Fibroblast of mammary gland (primary cell): ENCODE measurements at places on chromosomes 5 and 9.

DNA sequence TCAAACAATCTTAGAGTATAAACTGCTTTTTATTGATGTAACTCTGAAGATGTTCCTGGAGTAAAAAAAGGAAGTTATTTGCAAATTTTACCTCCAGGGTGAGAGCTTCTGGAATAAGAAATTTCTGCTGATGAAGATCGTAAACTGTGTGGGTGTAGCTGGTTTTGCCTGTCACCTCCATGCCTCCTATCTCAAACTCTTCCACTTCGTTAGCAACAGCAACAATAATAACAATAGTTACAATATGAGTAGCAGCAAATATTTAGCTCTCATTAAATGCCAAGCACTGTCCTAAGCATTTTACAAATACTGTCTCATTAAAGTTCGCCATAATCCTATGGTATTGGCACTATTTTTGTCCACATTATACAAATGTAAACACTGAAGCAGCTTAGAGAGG lies 57.9 kb downstream of the GCNT1 start:
- DNase-seq = no peak

GRCh38 chr5:171442287-171443042 lies 23.0 kb downstream of the FGF18 start:
- peak; percentile 54 for DNase-seq

GRCh38 chr5:127072861-127073846 lies at the start of gene C5orf63:
C5orf63 (minus strand) TSS chr5:127073502; CDS start chr5:127058995, 14,507 bp downstream.
- DNase-seq = peak; percentile 29

- DNase-seq = no peak
These were observed 33.6 kb downstream of the HTR4 start for GRCh38 chr5:148620696-148621095.

- DNase-seq = peak; percentile 53
These were observed 44.8 kb downstream of the ANXA2R start for GRCh38 chr5:42995360-42995751.

GRCh38 chr9:12667892-12668291 lies 25.3 kb upstream of the TYRP1 start:
- no peak for DNase-seq

GRCh38 chr5:14880688-14881087 lies 9.1 kb upstream of the ANKH start:
- DNase-seq = peak; percentile 78

GRCh38 chr5:146630472-146630871 lies 114.5 kb upstream of the GPR151 start:
- DNase-seq = no peak

DNA sequence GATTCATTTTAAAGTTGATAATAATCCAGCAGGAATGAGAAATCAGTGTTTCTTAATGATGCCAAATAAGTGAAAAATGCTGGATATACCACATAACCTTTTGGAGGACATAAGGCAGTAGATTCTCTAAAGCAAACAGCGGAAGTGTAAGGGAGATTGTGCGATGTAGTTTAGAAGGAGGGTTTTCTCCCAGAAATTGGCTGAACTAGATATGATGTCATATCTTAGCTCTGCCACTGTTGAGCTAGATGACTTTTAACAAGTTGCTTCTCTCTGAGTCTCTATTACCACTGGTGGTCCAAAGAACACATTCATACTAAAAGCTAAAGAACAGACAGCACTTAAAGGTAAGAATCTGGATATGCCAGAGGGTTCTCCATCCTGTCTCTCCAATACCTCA lies 107.0 kb downstream of the NR6A1 start:
- DNase-seq = peak; percentile 9

- DNase-seq = peak; percentile 64
These were observed 8.1 kb upstream of the OMD start for GRCh38 chr9:92432350-92432749.

DNA sequence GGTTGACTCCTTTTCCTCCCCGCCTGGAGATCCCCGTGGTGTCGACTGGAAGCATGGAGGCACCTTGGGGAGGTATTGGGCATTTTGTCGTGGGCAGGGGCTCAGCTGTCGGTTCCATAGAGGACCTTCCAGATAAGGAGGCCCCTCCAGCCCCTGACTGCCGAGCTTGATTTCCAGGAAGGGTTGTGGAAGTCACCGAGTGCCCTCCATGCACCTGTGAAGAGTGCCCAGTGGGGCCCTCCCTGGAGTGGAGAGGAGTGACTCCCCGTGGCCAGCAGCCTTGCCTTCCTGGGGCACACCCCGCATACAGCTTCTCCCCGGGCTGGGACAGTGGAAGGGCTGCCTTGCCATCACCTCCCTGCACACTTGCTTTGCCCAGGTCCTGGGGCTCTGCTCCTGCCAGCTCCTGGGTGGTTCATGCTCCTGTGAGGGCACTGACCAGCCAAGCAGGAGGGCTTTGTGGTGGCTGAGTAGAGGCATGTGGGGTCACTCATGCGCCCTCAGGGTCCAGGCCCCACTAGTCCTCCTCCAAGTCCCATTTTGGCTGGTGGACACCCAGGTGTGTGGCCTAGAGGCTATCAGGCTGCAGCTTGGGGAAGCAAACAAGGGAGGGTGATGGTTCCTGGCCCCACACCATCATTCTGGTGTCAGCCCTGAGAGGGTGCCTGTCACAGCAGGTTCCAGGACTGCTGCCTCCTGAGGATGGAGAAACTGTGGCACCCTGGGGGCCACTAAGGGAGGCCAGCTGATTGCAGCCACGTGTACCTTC lies 133.0 kb downstream of the WNK2 start:
- no peak for DNase-seq

DNA sequence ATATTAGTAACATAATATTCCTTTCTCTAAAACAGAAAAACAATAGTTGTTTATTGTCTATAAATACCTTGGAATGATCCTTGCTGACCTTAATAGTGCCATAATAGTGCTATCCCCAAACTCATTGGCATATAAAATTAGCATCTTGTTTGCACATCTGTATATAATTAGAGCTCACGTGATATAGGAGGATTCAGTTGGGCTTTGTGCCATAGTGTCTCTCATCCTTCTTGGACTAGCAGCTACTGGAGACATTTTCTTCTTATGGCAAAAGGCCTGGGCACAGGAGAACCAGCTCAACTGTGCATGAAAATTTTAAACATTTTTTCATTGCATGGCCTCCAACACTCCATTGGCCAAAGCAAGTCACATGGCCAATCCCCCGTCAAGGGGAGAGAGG lies 342.5 kb downstream of the SPATA31D1 start:
- DNase-seq = peak; percentile 47

- no peak for DNase-seq
These were observed 39.4 kb downstream of the ZSWIM6 start for GRCh38 chr5:61371474-61371873.

- peak; percentile 39 for DNase-seq
These were observed 88.9 kb downstream of the PAM start for GRCh38 chr5:102843997-102844396.

GRCh38 chr5:133499895-133500294 lies 112.4 kb downstream of the FSTL4 start:
- DNase-seq = no peak

DNA sequence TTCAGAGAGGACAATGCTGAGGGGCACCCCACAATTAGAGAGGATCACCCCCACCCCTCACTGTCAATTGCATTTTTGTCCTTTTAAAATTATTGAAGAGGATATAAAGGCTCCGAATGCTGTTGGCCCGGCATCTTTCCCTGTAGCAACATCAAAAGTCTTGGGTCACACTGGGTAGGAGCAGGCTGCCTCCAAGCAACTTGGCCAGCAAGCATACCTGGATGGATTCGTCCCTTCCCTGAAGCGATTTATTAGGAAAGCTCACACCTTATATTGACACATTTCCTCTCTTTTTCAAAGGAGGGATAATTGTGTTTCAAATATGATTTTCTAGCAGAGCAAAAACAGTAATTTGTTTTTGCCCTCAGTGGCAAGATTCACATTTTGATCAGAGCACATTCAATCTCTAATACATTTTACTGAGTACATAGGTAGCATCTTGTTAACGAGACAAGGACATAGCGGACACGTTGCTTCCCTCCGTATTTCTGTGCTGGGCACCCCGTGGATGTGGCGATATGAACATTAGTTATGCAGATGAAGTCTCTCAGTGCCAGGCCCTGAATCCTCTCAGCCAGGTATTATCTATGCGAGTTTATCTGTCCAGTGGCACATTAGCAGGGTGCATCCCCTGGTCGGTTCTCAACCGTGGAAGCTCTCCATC lies 321.5 kb downstream of the NTRK2 start:
- no peak for DNase-seq

GRCh38 chr5:84227236-84227635 lies 157.4 kb downstream of the EDIL3 start:
- DNase-seq = no peak
